Activated naive CD4-positive, alpha-beta T cell treated with anti-CD3 and anti-CD28 coated beads, Interleukin-2, amount 10 ng/mL, durations not matched to agents 7 days and 5 days (primary cell): ENCODE measurements at places on chromosomes 12 and 14.

DNA sequence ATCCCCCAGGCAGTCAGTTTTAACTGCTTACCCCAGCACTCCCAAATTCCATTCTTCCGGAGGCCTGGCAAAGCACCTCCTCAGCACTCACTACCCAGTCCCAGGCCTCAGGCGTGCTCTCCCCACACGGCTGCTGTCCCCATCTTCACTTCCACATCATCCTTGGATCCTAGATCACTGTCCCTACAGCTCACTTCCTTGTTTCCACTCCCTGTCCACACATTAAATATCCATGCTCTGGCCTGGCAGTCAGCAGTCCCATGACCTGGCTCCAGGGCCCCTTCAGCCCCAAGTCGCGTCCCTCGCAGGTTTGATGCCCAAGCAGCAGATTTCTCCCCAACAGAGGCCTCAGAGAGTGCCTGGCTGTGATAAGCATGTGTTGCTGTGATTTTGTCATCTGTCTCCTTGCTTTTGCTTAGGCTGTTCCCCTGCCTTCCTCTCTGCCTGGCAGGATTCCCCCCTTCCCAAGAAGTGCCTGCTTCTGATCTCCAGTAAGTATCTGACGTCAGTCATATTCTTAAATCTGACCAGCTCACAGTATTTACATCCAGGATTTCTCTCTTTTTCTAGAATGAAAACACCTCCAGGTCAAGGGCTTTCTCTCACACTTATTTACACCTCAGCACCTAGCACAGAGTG is 241.7 kb downstream of the ZFP36L1 start:
- DNase-seq: no peak

DNA sequence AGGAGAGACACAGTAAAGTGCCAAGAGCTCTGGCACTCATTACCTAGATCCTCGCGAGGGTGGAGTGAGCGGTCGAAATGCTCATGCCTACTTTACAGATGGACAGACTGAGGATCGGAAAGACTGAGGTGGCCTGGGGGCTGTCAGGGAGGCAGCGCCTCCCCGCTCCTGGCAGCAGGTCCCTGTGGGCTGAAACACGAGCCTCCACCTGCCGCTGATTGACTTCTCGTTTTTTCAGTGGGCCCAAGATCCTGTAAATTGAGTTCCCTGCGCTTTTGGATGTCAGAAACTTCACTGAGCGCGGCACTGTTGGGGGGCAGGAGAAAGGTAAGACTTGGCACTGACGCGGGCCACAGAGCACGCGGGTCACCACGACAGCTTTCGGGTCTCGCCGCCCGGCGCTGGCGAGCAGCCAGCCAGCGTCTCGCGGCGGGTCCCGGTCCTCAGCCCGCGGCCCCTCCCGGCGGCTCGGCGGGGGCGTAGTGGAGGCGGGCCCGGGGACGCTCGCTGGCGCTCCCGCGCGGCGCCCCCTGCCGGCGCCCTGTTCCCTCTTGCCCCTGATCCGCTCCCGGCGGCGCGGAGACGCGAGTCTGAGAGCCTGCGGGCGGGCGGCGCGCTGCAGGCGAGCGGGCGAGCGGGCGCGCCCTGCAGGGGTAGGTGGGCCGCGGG is 552 bp upstream of the SCN8A start:
- DNase-seq: peak; percentile 77

DNA sequence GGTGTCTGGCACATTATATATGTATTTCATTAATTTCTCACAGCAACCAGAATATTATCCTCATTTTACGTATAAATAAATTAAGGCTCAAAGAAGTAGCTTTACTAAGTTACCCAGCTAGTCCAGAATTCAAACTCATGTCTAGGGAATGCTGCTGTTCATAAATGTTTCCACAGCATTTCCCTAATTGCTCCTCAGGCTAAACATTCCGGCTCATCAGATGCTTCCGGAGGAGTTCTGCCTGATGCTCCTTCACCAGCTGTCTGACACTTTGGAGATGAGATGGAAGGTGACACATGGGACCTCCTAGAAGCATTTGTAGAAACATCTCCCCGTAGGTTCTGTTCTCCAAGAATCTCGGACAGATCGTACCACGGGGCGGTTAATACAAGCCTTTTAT is 12.1 kb downstream of the KRT85 start:
- no peak for DNase-seq

DNA sequence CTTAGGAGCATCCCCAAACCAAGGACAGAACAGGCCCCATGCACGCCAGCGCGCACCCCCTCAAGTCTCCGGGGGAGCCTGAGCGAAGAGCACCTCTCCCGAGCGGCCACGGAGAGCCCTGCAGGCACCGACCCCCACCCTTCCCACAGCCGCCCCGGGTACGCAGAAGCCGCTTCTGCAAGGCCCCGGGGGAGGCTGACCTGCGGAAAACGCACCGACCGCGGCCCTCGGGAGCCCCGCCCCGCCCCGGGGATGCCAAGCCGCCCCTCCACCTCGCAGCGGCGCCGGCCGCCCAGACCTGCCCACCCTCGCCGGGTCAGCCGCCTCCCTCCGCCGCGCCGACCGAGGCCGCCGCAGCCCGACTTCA is 385 bp downstream of the CAPRIN2 start:
- DNase-seq: no peak

DNA sequence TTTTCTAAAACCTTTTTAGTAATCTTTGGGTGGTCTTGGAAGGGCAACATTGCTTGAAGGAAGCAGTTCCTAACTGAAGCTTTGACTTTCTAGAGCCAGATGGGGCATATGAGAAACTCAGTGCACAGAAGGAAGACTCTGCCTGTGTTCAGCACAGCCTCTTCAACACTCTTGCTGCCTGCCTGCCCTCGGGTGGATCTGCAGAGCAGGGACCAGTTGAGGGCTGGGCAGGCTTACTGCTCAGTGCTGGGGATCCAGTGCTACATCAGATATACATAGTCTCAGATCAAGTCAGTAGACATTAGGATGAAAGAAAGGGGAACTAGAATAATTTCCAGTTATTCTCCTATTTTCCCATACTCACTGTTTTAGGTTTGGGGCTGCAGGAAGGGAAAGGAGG is 29.5 kb upstream of the TMX1 start:
- DNase-seq: no peak

DNA sequence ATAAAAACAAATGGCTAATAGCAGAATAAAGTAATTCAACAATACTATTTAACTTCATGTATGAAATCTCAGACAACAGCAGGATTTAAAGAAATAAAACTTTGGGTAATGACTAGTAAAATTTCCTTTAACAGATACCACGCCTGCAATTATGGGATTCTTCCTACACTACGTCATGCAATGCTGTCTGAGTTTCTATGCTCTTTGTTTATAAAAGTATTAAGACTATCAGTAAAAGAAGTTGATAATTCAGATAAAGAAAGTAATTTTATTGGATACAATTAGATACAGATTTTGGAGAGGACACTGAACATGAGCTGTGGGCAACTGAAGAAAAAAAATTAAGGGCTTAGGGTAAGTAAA is 308.4 kb upstream of the LRFN5 start:
- DNase-seq: no peak

GRCh38 chr14:52589646-52590045 is 37.0 kb downstream of the GPR137C start:
- no peak for DNase-seq

DNA sequence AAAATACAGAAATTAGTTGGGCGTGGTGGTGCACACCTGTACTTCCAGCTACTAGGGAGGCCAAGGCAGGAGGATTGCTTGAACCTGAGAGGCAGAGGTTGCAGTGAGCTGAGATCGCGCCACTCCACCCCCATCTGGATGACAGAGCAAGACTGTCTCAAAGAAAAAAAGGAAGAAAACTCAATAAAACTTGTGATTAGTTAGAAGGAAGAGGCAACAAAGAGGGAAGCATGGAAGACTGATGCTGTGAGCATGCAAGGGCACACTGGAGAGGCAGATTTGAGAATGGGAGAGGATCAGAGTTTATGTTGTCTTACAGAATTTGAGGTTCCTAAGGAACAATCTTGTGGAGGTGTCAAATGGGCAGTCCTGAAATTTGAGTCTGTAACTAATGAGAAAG is 2.8 kb upstream of the ZC2HC1C start:
- DNase-seq: no peak

DNA sequence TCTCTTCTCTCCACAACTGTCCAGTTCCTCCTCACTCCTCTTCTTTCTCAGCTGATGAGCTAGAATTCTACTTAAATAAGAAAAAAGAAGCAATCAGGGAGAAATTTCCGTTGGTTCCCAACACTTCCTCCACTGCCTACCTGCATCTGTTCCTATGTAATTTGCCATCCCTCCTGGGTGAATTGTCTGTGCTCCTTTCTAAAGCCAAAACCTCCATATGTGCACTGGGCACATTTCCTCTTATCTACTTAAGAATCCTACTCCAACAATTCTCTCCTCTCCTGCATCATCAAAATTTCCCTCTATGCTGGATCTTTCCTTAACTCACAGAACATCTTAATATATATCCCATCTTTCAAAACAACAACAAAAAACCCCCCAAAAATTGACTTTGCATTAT is 35.2 kb downstream of the GPR65 start:
- no peak for DNase-seq

DNA sequence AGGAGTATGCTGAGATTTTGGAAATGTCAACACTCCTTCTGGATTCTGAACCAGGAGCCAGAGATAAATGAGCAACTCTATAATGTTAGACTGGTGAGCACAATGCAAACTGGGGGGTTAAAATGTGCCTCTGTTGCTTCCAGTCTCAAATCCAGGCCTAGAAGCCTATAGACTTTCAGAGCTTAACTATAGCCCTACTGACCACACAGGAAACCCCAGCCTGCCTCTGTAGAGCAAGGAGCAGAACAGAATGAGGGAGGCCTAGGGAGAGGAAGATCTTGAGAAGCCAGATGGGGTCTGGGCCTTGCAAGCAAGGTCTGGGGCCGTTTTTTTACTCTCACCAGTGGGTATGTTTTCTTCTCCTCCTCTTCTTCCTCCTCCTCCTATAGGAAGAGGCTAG is 225.4 kb upstream of the KITLG start:
- no peak for DNase-seq

GRCh38 chr14:73266317-73266716 is 29.0 kb downstream of the PAPLN start:
- DNase-seq: no peak

- DNase-seq: no peak
Measured at GRCh38 chr14:61388976-61389576, 67.7 kb downstream of the PRKCH start.

DNA sequence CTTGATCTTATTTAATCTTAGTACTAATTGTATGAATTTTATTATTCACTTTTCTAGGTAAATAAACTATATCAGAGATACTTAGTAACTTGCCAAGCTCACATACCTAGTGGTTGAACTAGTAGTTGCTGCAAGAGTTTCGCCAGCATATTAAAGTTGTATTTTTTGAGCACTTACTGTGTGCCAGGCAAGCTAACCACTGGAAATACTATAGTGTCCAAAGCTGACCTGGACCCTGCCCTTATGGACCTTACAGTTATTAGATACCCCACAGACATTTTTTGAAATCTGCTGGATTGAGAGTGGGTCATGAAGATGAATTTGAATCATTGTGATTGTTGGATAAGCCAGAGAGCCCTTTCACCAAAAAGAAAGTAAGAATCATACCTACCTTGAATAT is 125.0 kb downstream of the RAD51B start:
- DNase-seq: no peak

GRCh38 chr12:131167334-131167733 is 213.6 kb downstream of the ADGRD1 start:
- DNase-seq: no peak

- DNase-seq: no peak
Measured at GRCh38 chr12:47772094-47772660, 861 bp upstream of the SLC48A1 start.

DNA sequence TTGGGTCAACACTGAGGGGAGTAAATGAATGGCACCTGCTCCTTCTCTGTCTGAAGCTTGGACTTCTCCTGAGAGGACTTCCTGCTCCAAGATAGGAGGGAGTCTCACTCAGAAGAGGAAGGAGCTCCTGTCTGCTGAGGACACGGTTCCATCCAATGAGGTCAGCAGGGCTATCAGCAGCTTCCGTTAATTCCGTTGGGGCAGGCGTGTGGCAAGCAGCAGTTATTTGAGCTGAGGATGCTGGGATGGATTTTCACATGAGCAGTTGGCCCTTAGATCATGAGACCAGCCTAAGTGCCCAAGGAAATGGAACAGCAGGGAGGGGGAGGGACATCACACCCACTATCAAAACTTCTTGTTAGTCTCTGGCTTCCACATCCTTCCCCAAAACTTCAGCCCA is 159.0 kb upstream of the PZP start:
- DNase-seq: no peak

DNA sequence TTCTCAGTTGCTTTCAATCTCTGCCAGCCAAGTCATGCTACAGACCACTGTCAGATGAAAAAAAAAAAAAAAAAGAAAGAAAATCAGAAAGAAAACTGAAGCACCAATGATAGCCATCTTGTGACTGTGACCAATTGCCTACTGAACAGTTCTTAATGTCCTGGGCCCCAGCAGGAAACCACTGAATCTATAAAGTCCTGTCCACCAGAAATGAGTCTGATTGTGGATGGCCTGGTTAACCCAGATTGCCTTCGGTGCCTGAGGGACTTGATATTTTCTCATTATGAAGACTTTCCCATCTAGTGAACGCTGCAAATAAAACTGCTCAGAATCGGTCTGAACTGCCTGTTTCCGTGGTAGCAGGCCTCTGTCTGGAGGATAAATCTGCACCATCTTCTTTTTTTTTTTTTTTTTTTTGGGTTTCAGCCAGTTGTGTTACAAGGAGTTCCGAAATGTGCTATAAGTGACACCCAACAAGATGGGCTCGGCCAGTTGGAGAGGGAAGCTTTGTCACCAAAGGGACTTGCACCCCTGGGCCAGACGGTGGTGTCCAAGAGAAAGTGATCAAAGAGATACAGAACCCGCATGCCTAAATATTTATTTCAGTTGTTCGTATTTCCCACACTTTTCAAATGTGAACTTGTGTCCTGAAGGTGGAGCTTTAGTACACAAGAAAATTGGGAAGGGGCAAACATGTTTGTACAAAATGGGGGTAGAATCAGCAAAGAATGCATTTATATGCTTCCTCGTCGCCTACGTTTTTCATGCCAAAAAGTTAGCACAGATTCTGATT is 3.0 kb upstream of the PLXNC1 start:
- DNase-seq: no peak

GRCh38 chr12:95059984-95060383 is 13.4 kb downstream of the NR2C1 start:
- no peak for DNase-seq

GRCh38 chr12:52148464-52149181 is 43.2 kb downstream of the KRT80 start:
- DNase-seq: no peak

- no peak for DNase-seq
Measured at GRCh38 chr12:5417500-5417899, 14.4 kb upstream of the NTF3 start.

DNA sequence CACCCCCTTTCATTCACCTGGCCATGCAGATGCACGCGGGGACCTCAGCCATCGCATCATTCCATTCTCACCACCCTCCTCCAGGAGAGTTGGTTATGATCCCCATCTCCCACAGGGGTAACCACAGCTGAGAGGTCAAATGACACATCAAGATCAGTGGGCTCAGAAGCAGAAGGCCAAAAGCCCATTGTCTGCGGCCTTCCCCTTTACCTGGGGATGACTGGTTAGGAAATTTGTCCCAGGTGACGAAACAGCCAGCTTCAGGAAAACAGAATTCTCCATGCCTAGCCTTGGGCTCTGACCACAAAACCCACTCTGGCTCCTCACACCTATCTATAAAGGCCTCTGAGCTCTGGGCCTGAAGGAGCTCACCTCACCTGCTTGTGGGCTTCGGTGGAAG is 36.1 kb downstream of the ZFP36L1 start:
- no peak for DNase-seq

- DNase-seq: no peak
Measured at GRCh38 chr12:85441741-85442140, 161.7 kb downstream of the ALX1 start.

- no peak for DNase-seq
Measured at GRCh38 chr12:105205322-105206048, 30.5 kb downstream of the APPL2 start.
